ENCODE measurements at places on chromosomes 6 and 20. TPM values are rescaled to one million over a fixed set of nuclear protein-coding genes. Genes with fewer than 3 reads are reported as not detected.

DNA sequence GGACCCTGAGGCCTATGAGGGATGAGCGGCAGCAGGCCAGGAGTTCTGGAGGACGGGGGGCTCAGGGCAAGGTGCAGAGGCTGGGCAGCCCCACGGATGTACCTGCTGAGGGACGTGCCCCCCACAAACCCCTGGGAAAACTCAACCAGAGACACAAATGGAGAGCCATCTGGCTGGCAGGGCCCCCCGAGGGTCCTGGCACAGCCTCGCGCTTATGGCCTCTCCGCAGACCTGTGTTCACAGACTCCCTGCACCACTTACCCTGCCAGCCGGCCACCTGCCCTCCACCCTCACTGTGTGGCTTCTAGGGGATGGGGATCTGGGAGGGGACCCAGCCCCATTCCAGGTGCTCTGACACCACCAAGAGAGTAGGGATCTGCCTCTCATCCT is 3.4 kb upstream of the ZBTB46 start:
- no peak for DNase-seq

GRCh38 chr6:45815466-45816125 is 200.1 kb downstream of the CLIC5 start:
- DNase-seq = no peak

Gene FOXF2
- 0.17 TPM for total RNA-seq

Gene TMEM200A
- total RNA-seq = not detected

- DNase-seq = no peak
Measured at GRCh38 chr20:16308754-16309153, 264.5 kb downstream of the KIF16B start.

DNA sequence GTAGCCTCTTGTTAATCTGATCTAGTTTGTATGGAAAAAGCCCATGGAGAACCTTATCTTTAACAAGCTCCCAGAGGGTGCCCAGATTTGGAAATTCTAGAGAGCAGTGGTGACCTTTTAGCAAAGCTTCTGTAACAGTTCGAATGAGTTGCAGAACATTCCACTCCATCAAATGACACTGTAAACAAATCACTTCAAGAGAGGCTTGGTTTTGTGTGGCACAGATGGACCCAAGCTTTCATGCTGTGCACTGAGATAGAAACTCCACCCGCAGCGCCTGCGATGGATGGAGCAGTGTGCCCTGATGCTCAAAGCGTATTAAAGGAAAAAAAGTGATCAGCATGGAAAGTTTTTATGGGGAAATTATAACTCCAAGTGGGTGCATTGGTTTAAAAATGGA is 55.1 kb upstream of the ISM1 start:
- no peak for DNase-seq

- no peak for DNase-seq
Measured at GRCh38 chr6:168183613-168183970, 104.6 kb upstream of the FRMD1 start.

GRCh38 chr6:142871910-142872331 is 73.1 kb downstream of the HIVEP2 start:
- DNase-seq = peak; percentile 66

DNA sequence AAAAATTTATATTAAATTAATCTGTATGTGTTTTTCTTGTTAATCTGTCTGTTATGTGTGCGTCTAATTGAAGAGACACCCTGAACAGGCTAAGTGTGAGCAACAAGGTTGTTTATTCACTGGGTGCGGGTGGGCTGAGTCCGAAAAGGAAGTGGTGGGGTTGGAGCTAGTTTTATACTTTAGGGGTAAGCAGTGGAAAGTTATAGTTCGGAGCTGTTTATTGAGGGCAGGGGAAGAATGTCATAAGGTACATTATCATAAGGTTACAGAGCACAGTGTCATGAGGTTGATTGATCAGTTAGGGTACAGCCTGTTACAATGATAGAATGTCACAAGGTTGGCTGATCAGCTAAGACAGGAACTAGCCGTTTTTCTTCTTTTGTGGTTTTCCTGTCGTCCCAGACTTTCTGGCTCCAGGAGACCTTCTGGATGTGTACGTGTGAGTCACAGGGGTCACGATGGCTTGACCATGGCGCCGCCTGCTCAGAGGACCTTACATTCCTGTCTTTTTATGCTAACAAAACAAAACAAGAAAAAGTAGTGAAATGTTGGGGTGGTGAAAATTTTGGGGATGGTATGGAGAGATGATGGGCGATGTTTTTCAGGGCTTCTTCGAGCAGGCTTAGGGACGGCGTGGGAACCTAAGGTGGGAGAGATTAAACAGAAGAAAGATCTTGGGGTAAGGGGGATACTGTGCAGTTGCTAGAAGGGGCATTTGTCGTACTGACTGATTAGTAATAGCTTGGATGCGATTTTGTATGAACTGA is 754.0 kb upstream of the ADGRB3 start:
- DNase-seq = no peak

Gene PRICKLE4
- total RNA-seq = 7.1 TPM

DNA sequence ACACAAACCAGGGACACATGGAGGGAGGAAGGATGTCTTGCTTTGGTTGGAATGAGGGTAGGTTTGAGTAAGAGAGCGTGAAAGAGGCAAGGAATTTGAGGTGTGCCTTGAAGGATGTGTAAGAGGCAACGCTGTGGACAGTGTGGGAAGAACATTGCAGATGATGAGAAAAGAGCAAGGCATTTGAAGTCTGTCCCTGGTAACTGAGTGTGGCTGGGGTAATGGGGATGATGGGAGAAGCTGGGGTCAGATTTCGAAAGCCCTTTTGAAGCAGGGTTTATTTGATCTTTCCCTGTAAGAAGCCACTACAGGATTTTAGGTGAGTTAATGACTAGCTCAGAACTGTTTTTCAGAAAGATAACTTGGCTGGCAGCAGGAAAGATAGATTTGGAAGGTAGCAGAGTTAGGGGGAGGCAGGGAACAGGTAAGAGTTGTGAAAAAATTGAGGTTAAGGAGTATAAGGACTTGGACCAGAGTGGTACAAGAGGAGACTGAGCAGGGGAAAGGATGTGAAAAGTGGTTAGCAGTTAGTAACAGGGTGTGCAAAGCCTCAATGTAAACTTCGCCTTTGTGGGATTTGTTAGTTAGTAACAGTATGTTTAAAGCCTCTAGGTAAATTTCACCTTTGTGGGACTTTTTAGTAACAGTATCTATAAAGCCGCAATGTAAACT is 17.7 kb downstream of the UTRN start:
- DNase-seq = no peak

- DNase-seq = no peak
Measured at GRCh38 chr6:5173810-5174209, 86.9 kb downstream of the LYRM4 start.

DNA sequence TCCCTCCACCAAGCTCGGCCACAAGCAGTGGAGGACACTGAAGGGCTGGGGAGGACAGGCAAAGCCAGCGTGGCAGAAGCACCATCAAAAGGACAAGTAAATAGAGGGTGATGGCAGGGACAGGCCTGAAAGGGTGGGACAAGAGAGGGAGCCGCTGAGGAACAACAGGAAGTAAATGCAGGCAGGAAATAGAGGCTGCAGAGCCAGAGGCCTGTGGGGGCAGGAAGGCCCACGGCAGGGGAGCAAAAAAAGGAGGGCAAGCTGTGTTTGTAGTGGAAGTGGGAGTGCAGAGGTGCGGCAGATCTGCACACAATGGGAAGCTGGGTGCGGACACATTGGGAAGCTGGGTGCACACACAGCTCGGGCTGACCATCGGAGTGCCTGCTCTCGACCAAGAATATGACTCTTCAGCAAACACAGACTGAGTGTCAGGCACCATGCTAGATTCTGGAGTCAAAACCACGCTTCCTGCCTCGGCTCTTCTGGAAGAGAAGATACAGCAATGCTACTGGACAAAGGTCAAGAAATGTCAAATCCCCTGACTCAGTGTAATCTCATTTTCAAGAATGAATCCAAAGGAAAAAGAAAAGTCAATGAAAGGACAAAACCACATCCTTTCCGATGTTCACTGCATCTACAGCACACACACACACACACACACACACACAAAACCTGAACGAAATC is 40.4 kb upstream of the RAB22A start:
- no peak for DNase-seq

- no peak for DNase-seq
Measured at GRCh38 chr6:27275025-27275956, 27.8 kb downstream of the PRSS16 start.

Gene IMPG1
- not detected for total RNA-seq

Gene STMND1
- total RNA-seq = 0.68 TPM

DNA sequence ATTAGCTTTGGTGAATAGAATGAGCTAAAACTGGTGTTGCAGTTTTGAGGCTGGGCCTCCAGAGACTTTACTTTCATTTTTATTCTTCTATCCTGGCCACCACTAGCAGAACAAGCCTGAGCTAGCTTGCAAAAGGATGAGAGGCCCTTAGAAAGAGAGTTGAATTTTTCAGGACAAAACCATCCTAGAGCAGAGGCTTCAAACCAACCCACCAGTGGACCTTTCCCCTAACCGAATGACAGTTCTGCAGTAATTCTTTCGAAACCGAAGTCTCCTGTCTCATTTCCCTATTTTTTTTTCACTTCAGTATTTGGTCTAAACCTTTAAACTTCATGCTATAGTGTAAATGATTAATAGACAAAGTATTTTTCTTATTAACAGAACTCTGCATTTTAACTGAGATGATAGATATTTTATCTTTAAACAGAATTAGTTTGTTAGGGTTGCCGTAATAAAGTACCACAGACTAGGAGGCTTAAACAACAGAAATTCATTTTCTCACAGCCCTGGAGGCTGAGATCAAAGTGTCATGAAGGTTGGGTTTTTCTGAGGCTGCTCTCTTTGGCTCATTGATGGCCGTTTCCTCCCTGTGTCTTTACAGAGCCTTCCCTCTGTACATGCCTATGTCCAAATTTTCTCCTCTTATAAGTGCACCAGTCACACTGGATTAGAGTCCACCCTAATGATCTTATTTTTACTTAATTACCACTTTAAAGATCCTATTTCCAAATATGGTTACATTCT is 80.6 kb upstream of the PAK5 start:
- no peak for DNase-seq

DNA sequence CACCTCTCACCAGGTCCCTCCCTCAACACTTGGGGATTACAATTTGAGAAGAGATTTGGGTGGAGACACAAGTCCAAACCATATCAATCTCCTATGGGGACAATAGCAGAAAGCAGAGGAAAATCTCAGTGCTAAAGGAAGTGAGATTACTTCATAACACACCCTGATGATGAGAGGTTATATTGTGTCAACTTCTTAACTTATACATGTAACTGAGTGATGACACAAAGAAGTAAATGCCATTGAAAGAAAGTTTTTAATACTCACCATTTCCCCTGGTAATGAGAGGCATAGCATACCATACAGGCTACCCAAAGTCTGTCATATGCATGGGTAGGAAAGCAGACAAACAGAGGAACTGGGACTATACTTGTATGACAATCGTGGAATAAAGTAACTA is 137.2 kb downstream of the MMUT start:
- no peak for DNase-seq

Gene DACT2
- total RNA-seq = not detected

GRCh38 chr6:138572167-138572875 is 73.0 kb upstream of the NHSL1 start:
- DNase-seq = peak; percentile 61

Gene COL12A1
- 20.4 TPM for total RNA-seq

DNA sequence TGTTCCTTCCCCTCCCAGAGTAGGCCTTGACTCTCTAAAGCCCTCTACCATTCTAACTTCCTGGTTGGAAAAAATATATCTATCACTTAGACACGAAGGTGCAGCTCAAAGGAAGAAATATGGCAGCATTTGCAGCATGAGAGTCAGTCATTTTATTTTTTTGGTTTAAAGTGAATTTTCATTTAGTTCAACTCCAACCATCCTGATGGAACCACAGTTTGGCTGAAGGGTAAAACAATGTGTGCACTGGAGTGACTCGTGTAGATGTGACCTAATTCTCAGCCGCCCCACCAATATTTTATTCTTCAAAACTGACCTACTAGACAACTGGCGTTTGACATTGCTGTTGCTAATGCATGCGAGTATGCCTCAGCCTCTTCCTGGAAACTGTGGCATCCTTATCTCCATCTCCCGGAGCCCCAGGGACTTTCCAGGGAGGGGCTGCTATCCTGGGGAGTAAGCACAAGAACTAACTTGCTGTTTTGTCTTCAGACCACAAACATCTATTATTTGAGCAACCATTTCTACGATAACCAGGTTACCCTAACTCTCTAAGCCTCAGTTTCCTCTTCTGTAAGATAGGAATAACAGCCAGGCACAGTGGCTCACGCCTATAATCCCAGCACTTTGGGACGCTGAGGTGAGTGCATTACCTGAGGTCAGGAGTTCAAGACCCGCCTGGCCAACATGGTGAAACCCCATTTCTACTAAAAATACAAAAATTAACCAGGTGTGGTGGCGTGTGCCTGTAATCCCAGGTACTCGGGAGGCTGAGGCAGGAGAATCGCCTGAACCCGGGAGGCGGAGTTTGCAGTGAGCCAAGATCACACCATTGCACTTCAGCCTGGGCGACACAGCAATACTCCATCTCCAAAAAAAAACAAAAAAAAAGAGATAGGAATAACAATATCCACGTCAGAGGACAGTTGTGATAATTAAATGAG is 148.7 kb upstream of the JARID2 start:
- DNase-seq = no peak

DNA sequence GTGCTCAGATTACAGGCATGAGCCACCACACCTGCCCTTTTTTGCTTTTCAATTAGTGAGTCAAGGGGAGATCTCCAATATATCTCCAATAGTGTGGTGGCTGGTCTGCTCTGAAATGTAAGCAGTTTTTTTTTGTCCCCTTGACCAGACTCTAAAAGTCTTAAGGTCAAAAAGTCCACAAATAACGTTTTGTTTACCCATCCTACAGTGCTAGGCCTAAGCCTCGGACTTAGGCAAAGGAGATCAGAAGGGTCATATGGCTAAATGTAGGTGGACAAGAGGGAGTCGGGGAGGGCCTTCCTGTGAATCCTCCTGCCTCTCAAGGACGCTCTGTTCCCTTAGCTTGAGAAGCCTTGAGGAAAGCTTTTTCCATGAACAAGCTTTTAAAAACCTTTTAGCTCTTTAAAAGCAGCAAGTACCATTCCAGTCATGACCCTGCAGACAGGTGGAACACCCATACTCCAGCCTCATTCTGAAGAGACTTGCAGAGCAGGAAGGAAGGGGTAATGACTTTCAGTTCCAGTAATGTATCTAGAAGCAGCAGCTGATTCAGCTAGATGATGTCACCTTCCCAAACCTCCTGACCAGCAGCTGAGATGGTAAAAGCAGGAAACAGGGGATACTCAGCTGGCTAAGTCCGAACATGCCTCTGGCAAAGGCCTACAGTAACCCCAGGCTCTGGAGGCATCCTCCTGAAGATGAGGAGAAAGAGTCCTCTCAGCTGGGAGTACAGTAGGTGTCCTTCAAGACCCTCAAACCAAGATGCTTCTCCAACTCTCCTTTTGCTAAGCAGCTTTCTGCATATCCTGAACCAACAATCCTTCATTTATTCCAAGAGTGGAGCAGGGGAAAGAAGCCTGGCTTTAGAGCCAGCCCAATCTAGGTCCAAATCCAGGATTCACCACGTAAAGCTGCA is 23.6 kb downstream of the BCL2L1 start:
- DNase-seq = peak; percentile 76
